Activated T-helper 9 cell treated with anti-CD3 and anti-CD28 coated beads, Interleukin-2, amount 50 U/mL, for 16 hours (primary cell): ENCODE measurements at places on chromosomes 2 and 18.

GRCh38 chr18:78649421-78649820 is 330.2 kb upstream of the SALL3 start:
- no peak for DNase-seq

- DNase-seq = no peak
These were observed 113.2 kb upstream of the ALPP start for GRCh38 chr2:232265329-232265728.

- no peak for DNase-seq
These were observed 109.1 kb upstream of the CTDP1 start for GRCh38 chr18:79570266-79571201.

GRCh38 chr2:119062652-119063051 is 95.9 kb downstream of the C1QL2 start:
- DNase-seq = no peak

GRCh38 chr2:128292599-128293425 is 25.9 kb downstream of the HS6ST1 start:
- no peak for DNase-seq

DNA sequence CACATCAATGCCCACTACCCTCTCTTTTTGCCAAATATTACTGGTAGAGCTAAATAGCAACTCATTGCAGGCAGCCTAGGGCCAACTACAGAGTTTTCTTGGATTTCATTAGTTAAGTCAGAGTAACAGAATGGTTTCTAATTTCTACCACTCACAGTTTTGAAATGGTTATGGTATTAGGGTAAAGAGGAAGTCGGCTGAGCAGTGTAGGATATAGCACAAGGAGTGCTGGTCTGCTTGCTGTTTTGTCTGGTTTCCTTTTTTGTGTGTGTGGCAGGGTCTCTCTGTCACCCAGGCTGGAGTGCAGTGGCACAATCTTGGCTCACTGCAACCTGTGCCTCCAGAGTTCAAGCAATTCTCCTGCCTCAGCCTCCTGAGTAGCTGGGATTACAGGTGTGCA is 289.2 kb upstream of the CCDC68 start:
- DNase-seq = no peak
